Kidney (tissue), 22 donors: ENCODE measurements at places on chromosomes 3 and 15. TPM values are rescaled to one million over a fixed set of nuclear protein-coding genes. Genes with fewer than 3 reads are reported as not detected.

Gene PDE8A
- total RNA-seq = 37.5 TPM

Gene TGM5
- not detected for total RNA-seq

Gene STRIT1
- not detected for total RNA-seq

Gene SPTSSB
- 7.8 TPM for total RNA-seq

Gene TRAT1
- total RNA-seq = 1.9 TPM

Gene KLF15
- total RNA-seq = 22.9 TPM

Gene MCF2L2
- total RNA-seq = 1.7 TPM

Gene FEZF2
- not detected for total RNA-seq

Gene SLC24A5
- total RNA-seq = not detected

Gene GSK3B
- total RNA-seq = 52.1 TPM

DNA sequence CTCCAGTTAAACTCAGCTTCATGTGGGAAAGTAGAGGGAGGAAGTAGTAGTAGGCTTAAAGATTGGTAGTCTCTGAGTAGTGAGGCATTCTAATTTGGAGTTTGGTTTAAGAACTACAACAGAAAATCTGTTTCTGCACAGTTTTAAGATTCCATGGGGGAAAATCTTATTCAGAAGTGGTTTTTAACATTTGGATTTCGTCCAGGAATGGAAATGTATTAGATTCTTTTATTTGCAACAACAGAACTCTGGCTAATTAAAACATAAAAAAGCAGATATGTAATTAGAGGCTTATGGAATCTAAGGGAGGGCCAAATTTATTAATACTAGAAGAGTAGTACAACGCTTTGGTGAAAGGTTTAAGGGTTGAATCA is 36.0 kb downstream of the NECTIN3 start:
- DNase-seq = no peak

DNA sequence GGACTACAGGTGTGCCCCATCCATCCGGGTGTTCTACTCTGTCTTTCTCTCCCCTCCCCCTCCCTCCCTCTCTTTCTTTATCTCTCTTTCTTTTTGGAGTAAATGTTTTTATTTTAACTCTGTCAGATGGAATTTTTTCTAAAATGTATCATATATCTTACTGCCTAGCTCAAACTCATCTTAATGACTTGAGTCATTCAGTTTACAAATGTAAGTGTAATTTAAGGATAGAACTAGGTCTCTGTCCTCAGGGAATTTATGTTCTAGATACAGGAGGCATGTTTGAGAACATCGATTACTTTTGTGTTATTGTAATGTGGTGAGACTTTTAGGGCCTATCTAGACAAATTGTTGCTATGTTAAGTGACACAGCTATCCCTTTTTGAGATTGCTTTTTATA is 3.5 kb downstream of the TBC1D23 start:
- no peak for DNase-seq

- no peak for DNase-seq
These were observed 451.3 kb downstream of the NTRK3 start for GRCh38 chr15:87805117-87805820.

DNA sequence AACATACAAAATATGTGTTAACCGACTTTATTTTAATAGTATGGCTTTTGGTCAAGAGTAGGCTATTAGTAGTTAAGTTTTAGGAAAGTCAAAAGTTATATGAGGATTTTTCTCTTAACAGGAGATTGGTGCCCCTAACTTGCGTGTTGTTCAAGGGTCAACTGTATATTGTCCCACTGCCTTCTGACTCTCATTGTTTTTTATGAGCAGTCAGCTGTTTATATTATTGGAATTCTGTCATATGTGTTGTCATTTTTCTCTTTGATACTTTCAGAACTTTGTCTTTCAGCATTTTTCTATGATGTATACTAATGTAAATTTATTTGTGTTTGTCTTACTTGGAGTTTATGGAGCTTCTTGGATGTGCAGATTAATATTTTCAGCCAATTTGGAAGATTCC is 142.1 kb upstream of the CMC1 start:
- DNase-seq = no peak

GRCh38 chr15:47422881-47423665 is 294.2 kb upstream of the SEMA6D start:
- DNase-seq = peak; percentile 61

- no peak for DNase-seq
These were observed 858.5 kb upstream of the CFAP20DC start for GRCh38 chr3:59908280-59908679.

DNA sequence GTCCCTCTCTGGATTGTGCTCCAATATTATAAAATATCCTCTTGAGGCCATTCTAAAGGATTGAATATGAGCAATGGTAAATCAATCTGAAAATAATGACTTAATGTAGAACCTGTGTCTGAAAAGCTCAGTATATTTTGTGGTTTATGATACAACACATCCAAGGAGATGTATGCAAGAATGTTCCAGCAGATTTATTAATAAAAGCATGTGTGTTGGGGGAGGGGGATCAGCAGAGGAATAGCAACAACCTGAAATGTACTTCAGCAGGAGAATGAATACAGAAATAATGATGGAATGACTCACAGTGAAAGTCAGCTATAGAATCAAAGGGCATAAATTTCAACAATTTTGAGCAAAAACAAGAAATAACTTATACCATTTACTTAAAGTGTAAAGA is 56.7 kb upstream of the NUDT16 start:
- DNase-seq = no peak

DNA sequence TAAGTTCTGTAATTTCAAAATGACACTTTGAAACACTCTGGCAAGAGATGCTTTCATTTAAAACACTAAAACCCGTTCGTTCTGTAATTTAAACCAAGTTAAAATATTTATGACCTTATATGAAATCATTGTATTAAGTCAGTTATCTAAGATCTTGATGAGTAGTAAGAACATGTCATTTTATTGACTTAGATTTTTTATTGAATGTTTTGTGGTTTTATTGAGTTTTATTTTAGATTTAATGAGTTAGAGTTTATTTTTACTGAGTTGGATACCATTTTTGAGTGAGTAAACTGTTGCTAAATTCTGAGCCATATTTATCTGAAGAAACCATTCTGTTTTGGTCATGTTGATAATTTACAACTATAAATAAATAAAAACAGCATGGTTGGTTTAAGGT is 94.3 kb downstream of the PPARG start:
- no peak for DNase-seq

DNA sequence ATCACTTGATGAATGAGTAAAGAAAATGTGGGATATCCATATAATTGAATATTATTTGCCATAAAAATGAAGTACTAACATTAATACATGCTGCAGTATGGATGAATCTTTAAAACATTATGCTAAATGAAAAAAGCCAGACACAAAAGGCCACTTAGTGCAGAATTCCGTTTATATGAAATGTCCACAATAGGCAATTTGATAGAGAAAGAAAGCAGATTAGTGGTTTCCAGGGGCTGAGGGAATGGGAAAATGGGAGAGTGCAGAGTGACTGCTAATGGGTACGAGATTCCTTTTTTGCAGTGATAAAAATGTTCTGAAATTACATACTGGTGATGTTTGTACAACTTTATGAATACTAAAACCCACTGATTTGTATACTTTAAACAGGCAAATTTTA is 126.7 kb downstream of the FRMD5 start:
- no peak for DNase-seq

GRCh38 chr3:55476515-55476914 is 10.6 kb downstream of the WNT5A start:
- no peak for DNase-seq

DNA sequence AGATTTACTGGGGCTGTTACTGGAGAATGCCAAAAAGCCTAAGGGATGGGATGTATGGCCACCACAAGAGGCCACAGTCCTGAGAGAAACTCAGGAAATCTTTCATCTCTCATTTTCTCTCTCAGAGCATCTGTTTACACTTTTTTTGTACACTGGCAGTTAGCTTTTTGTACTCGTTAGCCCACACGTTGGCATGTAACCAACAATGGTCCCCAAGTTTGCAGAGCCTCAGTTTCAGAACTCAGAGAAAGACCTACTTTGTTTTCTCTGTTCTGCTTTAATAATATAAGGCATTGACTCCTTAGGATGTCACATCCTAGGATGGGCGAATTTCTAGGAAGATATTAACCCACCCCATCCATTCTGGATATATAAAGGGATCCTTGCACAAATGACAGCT is 183.5 kb downstream of the SUCNR1 start:
- no peak for DNase-seq

- DNase-seq = no peak
These were observed 248.5 kb downstream of the TLE3 start for GRCh38 chr15:69849232-69849610.

GRCh38 chr3:112459750-112460149 is 39.5 kb downstream of the BTLA start:
- DNase-seq = no peak

DNA sequence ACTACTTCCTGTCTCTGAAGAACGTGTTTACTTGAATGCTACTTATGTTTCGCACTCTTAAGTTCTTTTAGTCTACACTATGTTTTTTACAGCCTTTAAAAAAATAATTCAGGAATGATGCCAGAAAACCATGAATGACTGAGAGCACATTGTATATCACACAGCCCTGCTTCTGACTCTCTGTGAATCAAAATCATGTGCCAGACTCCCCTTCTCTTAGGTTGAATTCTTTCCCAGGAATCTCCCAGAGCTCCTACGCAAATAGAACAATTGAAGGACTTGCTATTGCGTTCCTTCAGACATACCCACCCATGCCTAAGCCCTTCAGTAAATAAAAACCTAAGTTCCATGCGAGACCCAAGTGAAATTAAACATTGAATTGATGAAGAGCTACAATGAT is 782.0 kb upstream of the ALCAM start:
- peak; percentile 33 for DNase-seq

GRCh38 chr15:79592126-79592525 is 160.0 kb downstream of the MINAR1 start:
- no peak for DNase-seq

DNA sequence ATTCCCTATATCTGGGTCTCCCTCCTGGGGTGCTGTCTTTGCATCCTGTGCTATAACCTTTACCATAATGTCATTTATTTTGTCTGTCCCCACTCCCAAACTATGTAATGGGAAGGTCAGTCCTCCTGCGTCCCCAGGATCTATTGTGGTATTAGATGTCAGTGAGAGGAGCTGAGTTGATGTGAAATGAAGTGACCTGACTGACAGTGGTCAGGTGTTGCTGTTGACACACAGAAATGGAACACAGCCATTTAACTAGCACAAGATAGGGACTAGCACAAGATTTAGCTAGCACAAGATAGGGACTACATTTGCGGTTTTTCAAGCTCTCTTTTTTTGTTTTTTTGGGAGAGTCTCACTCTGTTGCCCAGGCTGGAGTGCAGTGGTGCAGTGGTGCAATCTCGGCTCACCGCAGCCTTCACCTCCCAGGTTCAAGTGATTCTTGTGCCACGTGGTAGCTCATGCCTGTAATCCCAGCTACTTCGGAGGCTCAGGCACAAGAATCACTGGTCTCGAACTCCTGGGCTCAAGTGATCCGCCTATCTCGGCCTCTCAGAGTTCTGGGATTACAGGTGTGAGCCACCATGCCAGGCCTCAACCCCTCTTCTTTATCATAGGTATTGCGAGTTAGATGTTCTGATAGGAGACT is 5.2 kb downstream of the NGRN start:
- DNase-seq = no peak

GRCh38 chr3:38636464-38636863 is 13.0 kb downstream of the SCN5A start:
- peak; percentile 40 for DNase-seq

DNA sequence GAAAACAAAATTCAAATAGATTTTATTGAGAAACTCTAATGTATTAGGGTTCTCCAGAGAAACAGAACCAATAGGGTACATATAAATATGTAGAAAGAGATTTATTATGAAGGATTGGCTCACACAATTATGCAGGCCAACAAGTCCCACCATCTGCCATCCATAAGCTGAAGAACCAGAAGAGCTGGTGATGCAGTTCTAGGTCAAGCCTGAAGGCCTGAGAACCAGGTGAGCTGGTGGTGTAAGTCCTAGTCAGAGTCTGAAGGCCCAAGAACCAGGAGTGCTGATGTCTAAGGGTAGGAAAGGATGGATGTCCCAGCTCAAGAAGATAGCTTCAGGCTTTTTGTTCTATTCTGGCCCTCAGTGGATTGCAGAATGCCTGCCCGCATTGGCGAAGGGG is 2.6 kb upstream of the NFKBIZ start:
- no peak for DNase-seq
